Activated CD4-positive, alpha-beta T cell treated with anti-CD3 and anti-CD28 coated beads for 24 hours (primary cell): ENCODE measurements at places on chromosomes 6 and 20.
A peak's percentile ranks its signal among the peaks of the same experiment; 100 is the strongest.

- no peak for DNase-seq
Observed at GRCh38 chr6:57142178-57142525, 30.0 kb upstream of the BAG2 start.

- no peak for DNase-seq
Observed at GRCh38 chr20:14495066-14495465, 157.7 kb upstream of the FLRT3 start.

- DNase-seq = no peak
Observed at GRCh38 chr6:10201606-10202510, 213.0 kb downstream of the TFAP2A start.

DNA sequence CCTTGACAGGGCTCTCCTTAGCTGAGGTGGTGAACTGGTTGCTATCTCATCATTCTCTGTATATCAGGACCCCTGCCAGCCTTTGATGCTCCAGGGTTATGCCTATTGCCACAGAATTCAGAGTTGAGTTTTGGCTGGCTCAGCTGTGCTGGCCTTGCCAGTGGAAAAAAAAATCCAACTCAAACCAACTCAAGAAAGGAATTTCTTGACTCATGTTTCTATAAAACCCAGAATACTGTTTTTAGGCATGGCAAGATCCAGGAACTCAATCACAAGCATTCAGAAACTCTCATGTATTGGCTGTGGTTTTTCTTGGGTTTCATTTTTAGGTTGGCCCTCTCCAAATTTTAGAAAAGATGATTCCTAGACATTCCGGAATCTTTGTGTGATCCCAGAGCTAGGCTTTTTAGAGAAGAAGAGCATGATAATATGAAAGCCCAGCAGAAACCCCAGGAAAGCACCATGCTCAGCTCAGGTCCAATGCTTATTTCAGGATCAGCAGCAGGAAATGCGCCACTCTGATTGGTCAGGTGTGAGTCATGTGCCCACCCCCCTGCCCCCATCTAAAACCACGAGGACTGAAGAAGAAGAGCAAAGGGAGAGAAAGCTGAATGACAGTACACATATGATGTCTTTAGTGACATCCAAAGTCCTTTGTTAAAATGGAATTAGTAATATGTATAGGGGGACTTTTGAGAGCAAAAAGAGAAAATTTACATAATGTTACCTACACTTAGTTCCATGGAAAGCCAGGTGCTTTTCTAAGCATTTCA, 122.9 kb downstream of the RNF144B start:
- DNase-seq = no peak

- no peak for DNase-seq
Observed at GRCh38 chr20:61135266-61135665, 116.8 kb upstream of the CDH4 start.

DNA sequence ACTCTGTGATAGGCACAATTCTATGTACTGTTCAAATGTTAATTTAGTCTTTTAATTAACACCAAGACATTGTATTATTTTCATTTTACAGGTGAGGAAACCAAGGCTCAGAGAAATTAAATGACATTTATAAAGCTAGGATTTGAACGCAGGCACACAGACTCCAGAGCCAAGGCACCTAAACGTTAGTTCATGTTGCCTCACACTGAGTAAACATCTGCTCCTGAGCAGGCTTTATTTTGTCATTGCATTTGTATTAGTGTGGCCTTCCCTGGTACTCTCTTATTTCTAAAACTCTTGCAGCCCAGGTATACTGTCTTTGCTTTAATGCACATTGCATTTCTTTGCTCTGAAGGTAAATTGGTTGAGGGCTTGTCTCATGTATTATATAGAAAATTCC, 263.1 kb upstream of the FLRT3 start:
- no peak for DNase-seq

- DNase-seq = no peak
Observed at GRCh38 chr6:41836660-41837052, 49.2 kb downstream of the TOMM6 start.

- DNase-seq = peak; percentile 65
Observed at GRCh38 chr6:157756708-157757429, 66.2 kb upstream of the SNX9 start.

DNA sequence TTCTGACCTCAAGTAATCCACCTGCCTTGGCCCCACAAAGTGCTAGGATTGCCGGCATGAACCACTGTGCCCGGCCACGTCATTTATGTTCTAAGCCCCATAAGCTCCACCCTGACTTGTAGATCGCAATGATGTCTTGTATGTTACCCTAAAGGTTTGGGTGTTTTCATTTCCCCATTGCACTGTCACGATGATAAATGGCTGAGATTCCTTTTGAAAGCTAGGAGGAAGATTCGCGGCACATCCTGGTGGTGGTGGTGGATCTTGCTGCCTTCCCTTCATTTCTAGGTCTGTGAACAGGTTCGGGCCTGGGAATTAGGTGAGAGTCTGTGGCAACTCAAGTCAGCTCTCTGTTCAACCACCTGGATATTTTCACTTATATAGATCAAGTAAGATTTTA, 28.3 kb downstream of the MUC22 start:
- DNase-seq = no peak

DNA sequence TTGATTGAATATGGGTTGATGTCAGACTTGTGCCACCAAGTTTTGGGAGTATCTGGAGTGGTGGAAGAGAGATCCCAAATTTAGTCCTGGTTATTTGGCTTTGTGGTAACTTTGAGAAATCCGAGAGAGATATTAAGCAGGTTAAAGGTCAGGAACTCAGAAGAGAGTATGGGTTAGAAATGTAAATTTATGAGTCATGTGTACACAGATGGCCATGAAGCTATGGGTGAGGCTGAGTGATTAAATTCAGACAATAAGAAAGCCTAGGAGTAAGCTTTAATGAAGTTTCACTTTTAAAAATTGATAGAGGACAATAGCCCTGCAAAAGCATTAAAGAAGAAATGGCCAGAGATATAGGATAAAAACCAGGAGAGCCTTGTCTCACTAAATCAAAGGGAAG, 14.3 kb downstream of the RIMS1 start:
- no peak for DNase-seq

- DNase-seq = no peak
Observed at GRCh38 chr6:133888929-133889556, at the start of gene TCF21. Gene TCF21, plus strand, starts transcription at chr6:133889113. Its CDS starts 285 bp downstream, at chr6:133889398.

GRCh38 chr20:58868795-58869194, 16.3 kb downstream of the GNAS start:
- no peak for DNase-seq

- no peak for DNase-seq
Observed at GRCh38 chr6:72206606-72207005, 320.3 kb downstream of the RIMS1 start.

- DNase-seq = no peak
Observed at GRCh38 chr6:13500915-13501314, 13.5 kb upstream of the GFOD1 start.

- DNase-seq = no peak
Observed at GRCh38 chr6:161204866-161205557, 68.8 kb downstream of the AGPAT4 start.

- no peak for DNase-seq
Observed at GRCh38 chr6:16109659-16110305, 19.1 kb upstream of the MYLIP start.

DNA sequence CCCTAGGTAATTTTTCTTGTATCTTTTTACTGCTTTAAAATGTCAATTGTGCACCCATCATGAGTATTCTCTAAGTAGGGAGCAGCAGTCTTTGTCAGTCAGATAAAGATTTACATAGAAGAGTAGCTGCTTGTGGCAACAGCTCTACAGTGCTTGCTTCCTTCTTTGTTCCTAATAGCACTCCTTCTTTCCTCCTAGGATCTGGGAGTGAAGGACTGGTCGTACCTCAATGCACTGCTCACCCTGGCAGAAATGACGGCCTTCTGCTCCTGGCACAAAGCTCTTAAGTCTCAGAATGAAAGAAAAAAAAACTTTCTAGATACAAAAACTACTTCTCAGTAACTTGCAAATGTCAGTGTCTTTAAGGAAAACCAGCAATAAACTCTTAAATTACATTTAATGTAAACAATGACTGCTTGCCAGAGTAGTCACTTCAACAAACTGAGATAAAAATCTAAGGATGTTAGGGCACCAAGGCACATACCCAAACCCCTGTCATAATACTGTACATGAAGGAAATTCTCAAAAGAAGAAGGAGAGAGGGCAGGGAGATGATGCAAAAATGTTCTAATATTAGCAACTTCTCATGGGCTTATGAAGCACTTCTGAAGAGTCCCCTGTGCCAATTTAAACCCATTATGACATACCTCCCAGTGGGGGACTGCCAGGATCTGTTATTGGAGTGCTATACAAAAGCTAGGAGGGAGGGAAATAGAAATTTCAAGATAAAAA, 34.0 kb downstream of the NCOA6 start:
- no peak for DNase-seq

GRCh38 chr20:62472138-62472940, 3.5 kb downstream of the GATA5 start:
- no peak for DNase-seq

DNA sequence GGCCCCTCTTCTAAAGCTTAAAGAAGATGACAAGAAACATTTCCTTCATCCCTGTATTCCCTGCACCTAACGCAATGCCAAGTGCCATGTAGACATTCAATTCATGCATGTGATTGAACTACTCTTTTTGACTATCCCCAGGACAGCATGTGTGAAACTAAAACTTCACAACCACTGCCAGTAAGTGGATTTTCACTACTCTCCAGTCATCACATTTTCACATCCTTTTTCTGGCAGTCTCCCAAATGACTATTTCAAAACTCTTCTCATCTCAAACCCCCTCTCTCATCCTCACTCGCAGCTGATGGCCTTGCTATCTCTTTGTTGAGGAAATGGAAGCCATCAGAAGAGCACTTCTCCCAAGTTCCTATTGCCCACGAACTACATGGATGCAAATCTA, 122.6 kb downstream of the OPRM1 start:
- no peak for DNase-seq

- no peak for DNase-seq
Observed at GRCh38 chr6:115514656-115515055, 546.0 kb downstream of the FRK start.

DNA sequence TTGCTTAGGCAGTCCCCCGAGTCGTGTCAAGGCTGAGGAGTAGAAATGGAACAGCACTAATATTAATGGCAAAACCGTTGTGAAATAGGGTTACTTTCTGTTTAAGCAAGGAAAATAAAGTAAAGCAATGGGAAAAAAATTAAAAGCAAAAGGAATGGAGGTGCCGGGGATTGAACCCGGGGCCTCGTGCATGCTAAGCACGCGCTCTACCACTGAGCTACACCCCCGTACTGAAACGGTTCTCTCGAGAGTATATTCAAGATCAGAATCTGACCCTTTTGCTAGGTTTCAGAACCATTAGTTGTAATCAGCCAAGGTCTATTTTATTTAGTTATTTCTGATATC, 85.5 kb downstream of the TRIM27 start:
- peak; percentile 72 for DNase-seq
